ENCODE measurements at places on chromosomes 3 and 15.

DNA sequence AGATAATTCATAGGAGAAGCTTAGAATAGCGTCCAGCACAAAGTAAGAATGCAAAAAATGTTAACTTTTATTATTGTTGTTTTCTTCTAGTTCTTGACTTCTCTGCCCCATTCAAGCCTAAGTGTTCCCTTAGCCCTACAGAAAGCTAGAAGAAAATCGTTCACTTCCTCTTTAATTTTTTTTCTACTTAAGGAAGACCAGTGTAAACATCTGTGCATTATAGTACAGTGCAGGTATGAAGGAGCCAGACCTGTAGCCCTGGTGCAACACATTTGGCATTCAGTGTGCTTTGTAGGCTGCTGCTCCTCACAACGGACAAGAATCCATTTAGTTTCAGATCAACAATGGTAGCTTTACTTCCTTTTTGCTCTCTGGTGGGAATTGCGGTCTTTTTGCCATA, 127.8 kb upstream of the SLC7A14 start:
- DNase-seq: no peak

- DNase-seq: no peak
Measured at GRCh38 chr3:168620854-168621253, 525.1 kb upstream of the GOLIM4 start.

DNA sequence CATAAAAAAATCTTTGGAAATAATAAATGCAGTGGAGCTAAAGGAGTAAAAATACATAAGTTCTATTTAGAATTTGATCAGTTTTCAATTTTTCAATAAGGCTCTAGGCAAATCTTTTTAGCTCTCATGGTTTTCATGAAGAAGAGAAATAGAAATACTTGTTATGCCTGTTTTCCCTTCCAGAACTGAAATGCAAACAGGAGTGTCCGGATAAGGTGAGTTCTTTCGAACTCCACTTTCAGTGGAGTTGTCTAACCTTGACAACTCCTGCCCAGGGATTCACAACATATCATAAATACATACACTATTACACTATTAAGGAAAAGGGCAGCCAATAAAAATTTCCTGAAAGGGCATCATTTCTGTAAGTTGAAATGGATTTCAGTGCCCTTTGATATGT, 216.4 kb upstream of the SLC2A2 start:
- DNase-seq: no peak

DNA sequence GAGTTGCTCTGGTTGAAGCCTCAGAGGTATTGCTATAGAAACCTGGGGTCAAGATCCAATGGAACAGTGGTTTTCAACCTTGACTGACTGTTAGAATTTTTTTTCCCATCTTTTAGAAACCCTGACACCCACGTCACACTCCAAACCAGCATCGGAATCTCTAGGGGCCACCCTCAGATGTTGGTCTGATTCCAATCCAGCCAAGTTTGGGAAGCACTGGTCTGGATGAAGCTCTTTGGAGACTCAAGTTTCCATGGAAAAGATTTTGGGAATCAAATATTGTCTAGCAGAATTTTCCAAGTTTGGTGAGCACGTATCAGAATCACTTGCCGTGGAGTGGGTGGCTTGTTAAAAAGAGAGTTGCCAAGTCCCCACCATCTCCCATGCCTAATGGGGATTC, 103.8 kb downstream of the THSD4 start:
- DNase-seq: no peak

GRCh38 chr3:38085311-38085942, 46.4 kb downstream of the DLEC1 start:
- DNase-seq: no peak

DNA sequence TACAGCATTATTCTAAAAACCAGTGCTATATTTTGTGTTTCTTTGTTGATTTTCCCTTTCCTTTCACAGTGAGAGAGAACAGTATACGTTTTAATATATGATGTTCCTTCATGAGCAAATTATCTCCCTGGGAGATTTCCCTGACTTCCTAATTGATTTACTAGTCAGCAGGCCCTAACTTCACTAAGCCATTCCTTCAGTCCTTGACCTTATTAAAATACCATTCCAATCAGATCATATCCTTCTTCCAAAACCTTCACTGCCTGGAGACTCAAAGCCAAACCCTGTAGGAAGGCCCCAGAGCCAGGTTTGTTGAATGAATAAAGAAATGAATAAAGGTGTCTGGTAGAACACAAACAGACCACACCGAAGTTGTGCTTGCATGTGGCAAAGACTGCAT, 43.8 kb upstream of the ARHGEF3 start:
- no peak for DNase-seq

DNA sequence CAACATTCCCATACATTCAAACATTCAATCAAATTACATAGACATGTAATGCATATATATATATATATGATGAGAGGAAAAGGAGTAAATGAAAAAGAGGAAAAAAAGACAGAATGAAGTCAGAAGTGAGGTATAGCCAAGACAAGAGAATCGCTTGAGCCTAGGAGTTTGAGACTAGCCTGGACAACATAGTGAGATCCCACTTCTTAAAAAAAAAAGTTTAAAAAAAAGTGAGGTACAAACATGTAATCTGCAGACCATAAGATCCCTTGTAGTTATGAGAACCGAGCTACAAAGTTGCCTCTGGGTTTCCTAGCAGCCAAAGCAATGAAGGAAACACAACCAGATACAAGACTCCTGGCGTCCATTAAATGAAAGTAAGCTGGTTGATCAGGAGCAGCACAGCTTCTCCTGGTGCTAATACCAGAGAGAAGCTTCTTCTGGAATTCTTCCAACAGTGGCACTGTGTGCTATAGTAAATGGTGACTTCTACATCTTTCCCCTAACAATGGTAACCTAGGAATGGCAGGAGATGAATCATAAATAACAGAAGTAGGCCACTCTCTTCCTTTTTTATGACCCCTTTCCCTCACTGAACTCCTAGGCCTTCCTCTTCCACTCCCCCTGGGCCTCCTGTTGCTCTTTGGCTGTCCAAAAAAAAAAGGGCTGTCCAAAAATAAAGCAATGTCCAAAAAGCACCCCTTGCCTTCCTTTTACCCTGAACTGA, 3.5 kb downstream of the KCNMB3 start:
- DNase-seq: no peak

GRCh38 chr3:153429821-153430220, 267.8 kb downstream of the RAP2B start:
- DNase-seq: no peak

DNA sequence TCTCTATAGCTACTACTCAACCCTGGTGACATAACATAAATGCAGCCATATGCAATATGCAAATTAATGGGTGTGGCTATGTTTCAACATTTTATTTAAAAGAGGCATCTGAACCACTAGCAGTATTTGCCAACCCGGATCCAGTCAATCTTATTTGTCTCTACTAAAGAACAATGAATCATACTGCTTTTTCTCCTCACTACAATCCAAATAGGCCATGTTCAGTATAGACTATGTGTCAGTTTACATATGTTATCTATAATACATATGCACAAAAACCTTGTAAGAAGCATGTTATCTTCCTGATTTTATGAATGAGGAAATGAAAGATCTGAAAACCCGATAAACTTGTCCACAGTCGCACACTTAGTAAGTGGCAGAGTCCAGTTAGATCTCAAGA, 125.7 kb downstream of the STAG1 start:
- no peak for DNase-seq

- DNase-seq: no peak
Measured at GRCh38 chr3:175005881-175006280, 146.7 kb downstream of the NAALADL2 start.

- no peak for DNase-seq
Measured at GRCh38 chr15:67564968-67565345, 22.5 kb downstream of the MAP2K5 start.

DNA sequence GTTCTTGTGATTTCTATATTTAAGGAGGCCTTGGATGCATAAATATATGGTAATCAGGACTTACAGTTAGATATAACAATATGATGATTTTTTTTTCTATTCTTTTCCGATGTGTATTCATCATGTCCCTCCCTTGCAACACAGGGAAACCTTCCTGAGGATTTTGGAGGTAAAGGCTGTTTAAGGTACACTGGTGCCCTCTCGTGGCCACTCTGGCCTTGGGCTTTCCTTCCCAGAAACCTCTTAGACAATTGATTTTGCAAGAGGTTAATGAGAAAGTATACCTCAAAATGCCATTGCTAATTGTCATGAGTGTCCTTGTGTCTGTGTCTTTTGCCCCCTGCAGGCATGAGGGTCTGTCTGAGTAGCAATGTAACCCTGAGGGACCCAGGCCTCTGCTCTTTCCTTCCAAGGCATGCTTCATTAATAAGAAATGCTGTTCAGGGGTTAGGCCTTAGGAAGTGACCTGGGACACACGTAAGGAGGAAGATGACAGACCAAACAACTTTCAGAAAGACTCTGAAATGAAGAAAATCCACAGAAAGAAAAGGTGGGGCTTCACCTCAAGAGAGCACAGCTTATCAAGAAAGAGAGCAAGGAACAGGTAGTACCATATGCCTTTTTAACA, 70.3 kb upstream of the PPP2R3A start:
- DNase-seq: peak; percentile 39

GRCh38 chr3:133987948-133988484, 41.7 kb downstream of the SLCO2A1 start:
- DNase-seq: no peak

DNA sequence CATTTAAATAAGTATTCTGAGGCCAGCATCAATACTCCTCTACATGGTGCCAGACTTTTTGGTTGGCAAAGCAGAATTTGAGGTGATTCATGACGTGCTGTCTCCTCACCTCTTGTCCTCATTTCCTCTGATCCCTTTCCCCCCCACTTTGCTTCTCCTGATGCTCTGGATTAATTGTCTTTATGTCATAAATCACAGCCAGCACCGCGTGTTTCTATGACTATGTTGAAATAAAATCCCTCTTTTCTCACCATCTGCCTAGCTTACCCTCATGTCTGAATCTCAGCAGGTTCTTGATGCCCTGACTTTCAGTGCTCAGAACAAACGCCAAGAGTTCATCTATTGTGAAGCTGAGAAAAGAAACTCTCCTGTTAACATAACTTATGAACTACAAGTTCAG, 19.7 kb upstream of the PTPRG start:
- no peak for DNase-seq
